ENCODE measurements at places on chromosomes 1 and 21.

- no peak overlapping the region for H3K27ac ChIP-seq
- no peaks in the 10 kb centered on the region for H3K27me3 ChIP-seq
- H3K36me3 ChIP-seq: no peaks in the 10 kb centered on the region
- H3K4me3 ChIP-seq: no peak overlapping the region
Observed at GRCh38 chr1:227214207-227214606, 104.1 kb downstream of the CDC42BPA start.

- H3K4me1 ChIP-seq: no peaks in the 10 kb centered on the region
- no peaks in the 10 kb centered on the region for H3K27me3 ChIP-seq
- H3K27ac ChIP-seq: no peak overlapping the region
Observed at GRCh38 chr1:81590171-81590570, 210.6 kb upstream of the ADGRL2 start.

- no peak overlapping the region for H3K27ac ChIP-seq
- no peaks in the 10 kb centered on the region for H3K4me1 ChIP-seq
- no peaks in the 10 kb centered on the region for H3K36me3 ChIP-seq
- no peak for DNase-seq
- H3K27me3 ChIP-seq: no peaks in the 10 kb centered on the region
- no peak overlapping the region for H3K4me3 ChIP-seq
Observed at GRCh38 chr1:247701338-247701737, 15.1 kb downstream of the OR6F1 start.

GRCh38 chr1:203478231-203478630 lies 2.6 kb downstream of the PRELP start:
- H3K27ac ChIP-seq: no peak overlapping the region
- H3K4me1 ChIP-seq: peaks cover 18% of the 10 kb centered on the region
- no peaks in the 10 kb centered on the region for H3K36me3 ChIP-seq
- DNase-seq: no peak

GRCh38 chr1:153652805-153653500 lies 5.5 kb upstream of the SNAPIN start:
- DNase-seq: no peak
- H3K27ac ChIP-seq: no peak overlapping the region
- peaks cover under 1% of the 10 kb centered on the region for H3K36me3 ChIP-seq
- peaks cover 4% of the 10 kb centered on the region for H3K4me1 ChIP-seq
- no peak overlapping the region for H3K4me3 ChIP-seq
- H3K27me3 ChIP-seq: no peaks in the 10 kb centered on the region

DNA sequence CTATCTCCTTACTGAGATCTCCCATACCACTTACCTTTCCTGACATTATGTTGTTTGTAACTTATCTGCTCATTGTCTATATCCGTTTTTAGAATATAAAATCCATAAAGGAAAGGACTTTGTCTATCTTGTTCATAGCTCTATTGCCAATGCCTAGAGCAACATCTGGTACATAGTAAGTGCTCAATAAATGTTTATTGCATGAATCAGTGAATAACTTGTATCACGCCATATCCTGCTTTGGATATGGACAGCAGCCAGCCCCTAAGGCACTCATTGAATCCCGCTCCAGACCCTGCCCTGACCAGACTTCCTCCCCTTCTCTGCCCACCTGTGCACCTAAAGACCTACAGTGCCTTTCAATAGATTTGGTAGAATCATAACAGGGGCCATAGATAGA lies 298.1 kb upstream of the PLXNA2 start:
- H3K36me3 ChIP-seq: no peaks in the 10 kb centered on the region
- H3K27me3 ChIP-seq: no peaks in the 10 kb centered on the region
- no peak overlapping the region for H3K4me3 ChIP-seq
- H3K4me1 ChIP-seq: no peaks in the 10 kb centered on the region
- H3K27ac ChIP-seq: no peak overlapping the region

DNA sequence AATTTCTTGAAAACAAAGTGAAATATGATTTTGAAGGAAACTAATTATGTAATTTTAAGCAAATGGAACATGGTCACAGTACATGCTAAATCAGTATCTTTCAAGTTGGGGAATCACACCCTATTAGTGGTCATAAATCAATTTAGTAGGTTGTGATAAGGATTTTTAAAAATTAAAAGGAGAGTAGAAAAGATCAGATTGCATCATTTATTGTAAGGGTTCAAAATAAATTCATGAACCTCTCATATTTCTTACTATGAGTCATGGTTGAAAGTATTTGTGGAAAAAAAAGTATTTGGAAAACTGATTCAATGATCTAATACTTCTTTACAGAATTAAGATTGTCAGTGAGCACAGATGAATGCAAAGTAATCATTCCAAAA lies 14.6 kb downstream of the ADSS2 start:
- H3K36me3 ChIP-seq: peaks cover 39% of the 10 kb centered on the region
- DNase-seq: no peak
- no peaks in the 10 kb centered on the region for H3K27me3 ChIP-seq
- no peak overlapping the region for H3K4me3 ChIP-seq
- no peak overlapping the region for H3K27ac ChIP-seq
